Ovary (tissue), 10 donors: ENCODE measurements at places on chromosomes 1 and 21.

DNA sequence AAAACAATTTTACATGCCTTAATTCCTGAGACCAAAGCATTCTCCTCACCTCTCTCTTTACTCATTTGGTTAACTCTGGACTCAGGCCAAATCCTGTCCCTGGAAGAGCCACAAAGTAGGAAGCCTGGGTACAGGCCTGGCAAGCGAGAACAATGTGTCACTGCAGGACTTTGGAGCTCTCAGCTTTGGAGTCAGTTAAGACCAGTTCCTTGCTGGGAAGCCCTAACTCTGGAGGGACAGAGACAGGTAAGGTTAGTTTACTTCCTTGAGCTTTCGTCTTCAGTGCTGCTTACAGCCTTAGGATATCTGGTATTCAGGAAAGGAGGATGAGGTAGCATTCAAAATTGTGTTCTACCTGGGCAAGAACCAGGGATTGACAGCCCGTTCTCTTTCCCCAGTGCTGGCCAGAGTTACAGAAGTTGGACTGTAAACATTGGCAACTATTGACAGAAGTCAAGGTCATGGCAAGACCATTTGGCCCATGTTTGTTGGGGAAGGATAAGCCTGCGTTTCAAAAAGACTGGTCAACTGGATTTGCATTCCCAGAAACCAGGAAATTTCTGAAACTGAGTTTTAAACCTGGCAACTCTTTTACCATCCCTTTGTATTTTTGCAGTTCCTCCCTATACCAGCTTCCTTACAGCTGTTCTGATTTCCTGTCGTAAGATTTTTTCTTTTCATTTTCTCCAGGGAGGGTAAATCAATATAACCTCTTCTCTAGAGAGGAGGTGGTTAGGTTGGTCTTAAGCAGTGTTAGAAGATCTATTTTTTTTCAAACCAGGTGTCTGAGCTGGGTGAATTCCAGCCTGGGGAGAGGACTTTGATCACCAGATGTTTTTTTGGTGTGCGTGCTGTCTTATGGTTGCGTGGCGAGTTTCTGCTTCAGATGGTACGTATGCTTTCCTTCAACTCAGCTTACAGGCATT lies at the start of gene C4BPB:
TSS of gene C4BPB (plus strand) at position 160 of the 926 bp plus-strand sequence. CDS start at position 832, 672 bp downstream.
- DNase-seq = no peak

GRCh38 chr1:23470282-23471070 lies 13.5 kb downstream of the ASAP3 start:
- DNase-seq = peak; percentile 70

DNA sequence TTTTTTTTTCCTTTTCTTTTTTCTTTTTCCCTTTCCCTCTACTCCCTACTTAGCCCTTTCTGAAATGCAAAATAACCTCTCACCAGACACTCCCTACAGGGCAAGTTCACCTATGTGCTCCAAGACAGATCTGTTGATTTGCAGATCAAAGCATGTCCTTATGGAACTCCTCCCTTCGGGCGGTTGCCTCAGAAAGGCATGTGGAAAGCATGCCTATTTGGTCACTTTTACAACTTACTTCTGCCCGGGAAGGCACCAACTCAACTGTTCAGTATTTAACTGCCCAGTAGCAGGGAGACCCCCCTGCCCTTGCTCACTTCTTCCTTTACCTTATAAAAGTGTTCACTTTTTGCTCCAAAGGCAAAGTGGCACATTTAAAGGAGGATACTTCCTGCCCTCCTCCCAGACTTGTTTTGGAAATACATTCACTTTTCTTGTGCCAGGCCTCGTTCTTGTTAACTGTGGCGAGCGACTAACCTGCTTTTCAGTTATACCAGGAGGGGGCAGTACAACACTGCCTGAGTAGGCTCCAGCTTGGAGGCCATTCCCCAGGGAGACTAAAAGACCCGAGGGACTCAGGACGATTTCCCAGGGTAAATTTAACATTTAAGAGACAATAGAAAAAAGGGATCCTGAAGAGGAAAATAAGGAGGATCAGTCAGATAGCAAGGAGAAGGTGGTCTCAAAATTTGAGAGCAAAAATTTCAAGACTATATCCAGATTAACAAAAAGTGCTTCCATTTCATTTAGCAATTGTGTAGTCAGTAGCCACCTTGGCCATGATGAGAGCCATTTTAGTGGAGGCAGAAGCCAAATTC lies 12.3 kb upstream of the SLAMF7 start:
- peak; percentile 60 for DNase-seq

GRCh38 chr1:236338096-236338495 lies 56.0 kb upstream of the EDARADD start:
- DNase-seq = no peak

GRCh38 chr1:187027253-187027652 lies 198.5 kb downstream of the PLA2G4A start:
- DNase-seq = no peak

DNA sequence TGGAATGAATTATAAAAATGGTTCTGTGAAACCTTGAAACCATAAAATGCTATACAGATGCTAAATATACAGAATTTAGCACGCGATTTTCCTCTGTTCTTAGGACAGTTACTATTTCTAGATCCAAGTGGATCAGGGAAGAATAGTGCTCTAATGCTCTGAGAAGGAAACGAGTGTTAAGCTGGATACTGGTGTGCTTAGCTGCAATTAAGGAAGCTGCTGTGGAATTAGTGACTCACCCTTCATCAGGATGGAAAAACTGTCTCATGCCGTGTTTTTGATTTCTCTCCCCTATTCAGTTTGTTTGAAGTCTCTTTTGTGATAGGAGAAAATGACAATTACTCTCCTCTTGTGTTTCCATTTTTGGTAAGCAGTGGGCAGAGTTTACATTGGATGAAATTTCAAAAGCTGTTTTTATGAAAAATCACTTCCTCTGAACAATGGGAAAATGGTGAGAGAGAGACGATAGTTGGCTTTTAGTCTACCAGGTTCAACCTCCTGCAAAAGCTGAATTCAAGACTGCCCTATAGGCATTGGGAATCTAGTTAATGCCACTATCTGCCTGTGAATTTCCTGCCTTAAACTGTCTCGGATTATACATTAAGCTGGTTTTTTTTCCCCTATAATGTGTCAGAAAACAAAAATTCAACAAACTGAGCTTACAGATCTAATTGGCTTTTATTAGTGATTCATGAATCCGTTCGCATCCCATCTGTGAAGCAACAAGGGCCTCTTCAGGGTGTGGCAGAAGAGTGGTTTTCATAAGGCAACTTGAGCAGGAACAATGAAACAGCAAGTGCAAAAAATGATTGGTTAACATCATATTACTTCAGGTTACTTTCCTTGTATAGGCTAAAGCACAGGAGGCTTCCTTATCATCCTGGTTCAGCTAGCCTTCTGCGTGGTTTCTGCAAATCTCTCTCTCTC lies 179.8 kb downstream of the ST6GALNAC3 start:
- no peak for DNase-seq

DNA sequence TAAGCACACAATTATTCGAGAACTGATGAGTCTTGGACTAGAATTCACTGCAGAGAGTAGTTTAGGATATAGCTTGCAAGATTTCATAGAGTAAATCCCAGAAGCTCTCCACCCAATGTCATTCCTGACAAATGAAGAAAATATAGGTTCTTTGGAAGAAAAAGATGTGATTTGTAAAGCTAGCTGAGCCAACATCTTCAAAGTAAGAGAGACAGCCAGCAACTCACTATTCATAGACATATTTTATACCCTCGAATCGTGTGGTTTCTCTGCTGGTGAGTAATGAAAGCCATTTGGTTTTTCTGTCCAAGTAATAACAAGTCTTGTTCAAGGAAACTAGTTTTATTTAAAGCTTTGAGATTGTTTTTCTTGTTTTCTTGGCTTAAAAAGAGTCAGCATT lies 165.7 kb upstream of the SYT6 start:
- DNase-seq = no peak

DNA sequence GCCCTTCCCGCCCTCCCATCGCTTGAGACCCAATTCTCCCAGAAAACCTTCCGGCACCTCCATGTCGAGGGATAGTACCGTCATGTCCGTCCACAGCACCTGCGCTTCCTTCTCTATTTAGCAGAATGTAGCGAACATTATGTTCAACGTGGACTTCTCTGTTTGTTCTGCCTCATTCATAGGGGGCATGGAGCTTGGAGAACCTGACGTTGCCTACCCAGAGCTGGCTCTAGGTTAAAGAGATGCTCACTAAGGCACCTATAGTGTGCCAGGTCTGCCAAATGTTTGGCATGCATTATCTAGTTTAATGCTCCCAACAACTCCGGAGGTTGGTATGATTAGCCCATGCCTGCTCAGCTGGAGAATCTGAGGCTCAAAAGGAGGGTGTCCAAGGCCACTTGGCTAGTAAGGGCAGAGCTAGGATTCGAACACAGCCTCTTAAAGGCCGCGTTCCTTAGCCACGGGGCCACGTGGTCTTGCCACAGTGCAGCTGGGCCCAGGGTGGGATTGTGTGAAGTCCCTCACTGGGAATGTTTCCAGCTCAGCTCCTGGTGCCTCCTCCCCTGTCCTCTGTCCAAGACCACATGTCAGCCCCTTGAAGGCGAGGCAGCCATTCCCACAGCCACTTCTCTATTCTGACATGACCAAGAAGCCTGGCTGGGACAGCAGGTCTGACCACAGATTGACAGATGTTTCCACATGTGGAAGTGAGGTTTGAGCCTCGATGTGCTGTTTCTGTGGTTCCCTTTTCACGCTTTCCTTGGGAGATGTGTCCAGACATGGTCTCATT lies 57.8 kb downstream of the RUNX3 start:
- DNase-seq = no peak

- no peak for DNase-seq
Measured at GRCh38 chr1:213393860-213394259, 342.8 kb downstream of the RPS6KC1 start.

DNA sequence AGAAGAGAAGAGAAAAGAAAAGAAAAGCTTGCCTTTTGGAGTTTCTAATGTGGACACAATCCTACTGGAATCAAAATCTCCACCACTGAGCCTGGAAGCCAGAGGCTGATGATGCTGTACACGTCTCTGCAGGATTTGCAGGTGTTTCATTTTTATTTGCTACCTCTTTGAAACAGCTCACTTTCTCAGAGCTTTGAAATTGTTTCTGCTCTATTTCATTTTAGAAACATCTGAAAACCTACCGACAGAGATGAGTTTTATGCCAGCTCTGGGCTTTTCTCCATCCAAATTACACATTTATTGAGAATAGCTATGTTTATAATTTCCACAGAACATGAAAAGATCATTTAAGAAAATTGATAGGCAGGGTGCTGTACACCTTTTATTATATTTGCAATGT lies 46.2 kb downstream of the URB2 start:
- no peak for DNase-seq

GRCh38 chr1:237146241-237146640 lies 104.3 kb downstream of the RYR2 start:
- DNase-seq = peak; percentile 26

DNA sequence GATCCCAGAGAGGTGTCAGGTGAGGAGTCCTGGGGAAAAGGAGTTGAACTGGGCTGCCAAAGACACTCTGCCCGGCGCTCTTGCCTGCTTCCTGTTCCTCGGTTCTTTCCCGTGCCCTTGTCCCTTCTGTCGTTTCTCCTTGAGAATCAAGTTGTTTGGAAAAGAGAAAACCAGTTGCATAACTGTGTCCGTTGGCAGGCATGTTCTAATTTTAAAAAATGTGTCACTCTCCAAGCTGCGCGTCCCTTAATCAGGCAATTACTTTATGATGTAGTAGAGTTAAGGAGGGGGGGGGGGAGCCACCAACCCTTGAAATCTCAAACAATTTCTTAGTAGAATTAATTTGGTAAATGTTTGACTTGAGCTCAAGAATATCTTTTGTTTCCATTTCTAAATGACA lies 105.9 kb upstream of the IGSF21 start:
- no peak for DNase-seq

GRCh38 chr1:162224267-162224666 lies 152.4 kb downstream of the SPATA46 start:
- DNase-seq = no peak

DNA sequence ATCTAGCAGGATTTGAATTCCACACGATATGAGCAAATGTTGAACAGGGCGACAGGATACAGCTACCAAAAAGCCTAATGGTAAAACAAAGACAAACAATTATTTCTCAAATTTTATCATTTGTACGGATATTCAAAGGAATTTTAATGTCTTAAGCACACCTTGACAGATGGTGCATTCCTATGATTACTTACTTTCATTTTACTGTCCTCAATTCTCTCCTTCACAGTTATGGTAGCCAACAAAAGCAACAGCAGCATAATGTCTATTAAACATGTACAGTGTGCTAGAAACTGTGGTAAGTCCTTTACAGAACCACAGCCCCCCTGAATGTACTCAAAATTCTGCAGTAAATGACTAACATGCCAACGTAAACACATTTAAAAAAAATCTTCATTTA lies 365.8 kb downstream of the SMYD3 start:
- no peak for DNase-seq

- no peak for DNase-seq
Measured at GRCh38 chr1:193113258-193113991, 8.2 kb upstream of the GLRX2 start.

DNA sequence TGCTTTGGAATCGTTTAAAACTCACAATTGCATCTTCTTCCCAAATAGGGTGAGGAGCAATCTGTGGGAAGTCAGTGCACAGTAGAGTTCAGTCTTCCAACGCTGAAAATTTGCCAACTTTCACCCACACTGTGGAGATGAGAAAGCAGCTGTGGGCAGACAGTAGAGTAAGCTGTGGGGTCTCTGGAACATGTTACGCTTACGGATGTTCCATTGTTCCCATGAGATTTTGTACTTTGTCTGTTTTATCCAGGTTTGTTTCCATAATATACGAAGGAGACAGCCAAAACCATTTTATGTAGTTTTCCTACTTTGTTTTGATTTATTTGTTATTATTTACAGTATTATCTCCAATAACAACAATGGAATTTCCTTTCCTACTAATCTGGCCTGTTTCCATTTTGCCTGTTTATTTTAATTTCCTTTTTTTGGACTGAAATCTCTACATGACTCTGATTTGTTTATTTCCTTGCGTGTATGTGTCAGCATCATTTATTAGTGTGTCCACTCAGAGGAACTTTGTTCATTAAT lies 65.1 kb upstream of the RGL1 start:
- DNase-seq = no peak

DNA sequence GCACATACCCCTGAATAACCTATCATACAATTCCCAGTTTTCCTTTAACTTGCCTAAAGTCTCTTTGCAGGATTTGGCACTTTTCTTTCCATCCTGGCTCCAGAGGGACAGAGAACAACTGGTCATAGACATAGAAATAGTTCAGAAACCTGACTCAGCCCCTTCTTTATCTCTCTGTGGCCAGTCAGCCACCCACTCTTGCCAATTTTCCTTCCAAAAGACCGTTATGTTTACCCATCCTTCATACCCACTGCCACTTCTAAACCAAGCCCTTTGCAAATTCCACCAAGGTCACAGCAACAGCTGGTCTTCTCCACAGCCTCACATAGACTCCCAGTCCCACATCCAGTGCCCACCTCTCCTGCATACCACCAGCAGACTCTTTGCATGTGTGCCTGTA lies 127.2 kb upstream of the FGGY start:
- DNase-seq = no peak
